ENCODE measurements at places on chromosomes 3 and 15. TPM values are rescaled to one million over a fixed set of nuclear protein-coding genes. Genes with fewer than 3 reads are reported as not detected.

Gene IL5RA
- polyA plus RNA-seq = 1.0 TPM

Gene IL17RC
- polyA plus RNA-seq = 12.6 TPM

Gene DNASE1L3
- polyA plus RNA-seq = 0.40 TPM

DNA sequence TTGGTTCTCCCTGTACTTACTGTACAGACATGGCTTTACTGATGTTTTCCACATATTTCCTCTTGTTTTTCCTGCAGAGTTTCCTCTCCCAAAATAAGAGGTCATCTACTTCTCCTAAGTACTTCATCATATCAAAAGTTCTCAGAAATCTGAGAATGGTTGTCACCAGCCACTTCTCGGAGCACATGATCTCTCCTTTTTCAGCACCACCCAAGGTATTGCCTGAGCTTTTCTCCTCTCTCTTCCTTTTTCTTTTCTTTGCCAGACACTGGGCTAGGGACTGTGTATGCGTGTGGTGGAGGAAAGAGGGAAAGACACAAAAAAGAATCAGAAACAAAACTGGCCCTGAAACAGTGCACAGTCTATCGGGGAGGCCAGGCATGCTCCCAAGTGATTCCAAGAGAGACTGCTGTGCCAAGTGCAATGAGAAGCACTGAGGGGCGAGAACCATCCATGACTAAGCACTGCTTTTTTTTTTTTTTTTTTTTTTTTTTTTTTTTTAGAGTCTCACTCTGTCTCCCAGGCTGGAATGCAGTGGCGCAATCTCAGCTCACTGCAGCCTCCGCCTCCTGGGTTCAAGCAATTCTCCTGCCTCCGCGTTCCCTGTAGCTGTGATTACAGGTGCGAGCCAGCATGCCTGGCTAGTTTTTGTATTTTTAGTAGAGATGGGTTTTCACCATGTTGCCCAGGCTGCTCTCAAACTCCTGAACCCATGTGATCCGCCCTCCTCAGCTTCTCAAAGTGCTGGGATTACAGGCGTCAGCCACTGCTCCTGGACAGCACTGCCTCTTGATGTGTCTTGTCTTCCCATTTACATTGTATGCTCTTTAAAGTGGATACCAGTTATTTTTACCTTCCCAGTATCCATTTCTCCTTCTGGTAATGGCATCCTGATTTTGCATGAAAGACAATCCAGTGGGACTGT, 194.0 kb upstream of the FEZF2 start:
- no peak for DNase-seq
- H3K36me3 ChIP-seq = no peaks in the 10 kb centered on the region
- peaks cover 2% of the 10 kb centered on the region for H3K27me3 ChIP-seq
- no peaks in the 10 kb centered on the region for H3K4me1 ChIP-seq
- H3K27ac ChIP-seq = no peak overlapping the region

DNA sequence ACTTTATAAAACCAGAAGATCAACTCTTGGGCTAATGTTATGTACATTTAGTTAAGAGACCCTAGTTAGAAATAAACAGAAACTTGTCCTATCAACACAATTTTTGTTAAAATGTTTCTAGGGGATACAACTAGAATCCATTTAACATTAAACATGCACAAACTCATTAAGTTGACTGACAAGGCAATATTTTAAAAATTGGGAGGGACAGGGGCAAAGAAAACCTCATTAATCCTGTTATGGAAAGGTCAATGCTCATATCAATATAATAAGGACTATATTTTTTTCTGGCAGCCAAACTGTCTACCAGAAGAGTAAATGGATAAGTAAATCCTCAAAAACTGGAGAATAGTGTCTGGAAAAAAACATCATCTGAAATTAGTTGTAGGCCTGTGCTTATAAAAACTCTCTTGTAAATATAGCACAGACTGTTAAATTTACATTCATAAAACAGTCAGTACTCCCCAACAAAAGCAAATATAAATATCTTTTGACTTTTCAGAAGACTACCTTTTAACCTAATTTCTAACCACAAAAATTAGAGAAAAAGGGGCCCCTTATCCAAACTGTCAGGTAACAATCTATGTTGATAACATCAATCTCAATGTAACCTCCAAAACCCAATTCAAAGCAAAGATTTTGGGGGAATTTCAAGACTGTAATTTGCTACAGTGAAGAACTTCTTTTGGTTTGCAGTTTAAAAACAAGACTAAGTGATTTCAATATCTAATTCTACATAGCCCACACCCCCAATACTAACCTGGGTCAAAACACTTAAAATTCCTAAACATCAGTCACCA, 4.2 kb downstream of the TRA2B start:
- peak overlapping the region; percentile 100 for H3K4me3 ChIP-seq
- peaks cover 16% of the 10 kb centered on the region for H3K27me3 ChIP-seq
- H3K27ac ChIP-seq = peak overlapping the region; percentile 63
- DNase-seq = no peak

GRCh38 chr3:160566499-160566898, 1.1 kb upstream of the KPNA4 start:
- H3K27me3 ChIP-seq = peaks cover 10% of the 10 kb centered on the region
- H3K27ac ChIP-seq = peak overlapping the region; percentile 81
- no peak for DNase-seq
- peaks cover 47% of the 10 kb centered on the region for H3K4me1 ChIP-seq

GRCh38 chr3:29258161-29258560, 22.7 kb upstream of the RBMS3 start:
- H3K27me3 ChIP-seq = peaks cover 2% of the 10 kb centered on the region
- no peak overlapping the region for H3K27ac ChIP-seq
- no peak overlapping the region for H3K4me3 ChIP-seq
- no peaks in the 10 kb centered on the region for H3K4me1 ChIP-seq

DNA sequence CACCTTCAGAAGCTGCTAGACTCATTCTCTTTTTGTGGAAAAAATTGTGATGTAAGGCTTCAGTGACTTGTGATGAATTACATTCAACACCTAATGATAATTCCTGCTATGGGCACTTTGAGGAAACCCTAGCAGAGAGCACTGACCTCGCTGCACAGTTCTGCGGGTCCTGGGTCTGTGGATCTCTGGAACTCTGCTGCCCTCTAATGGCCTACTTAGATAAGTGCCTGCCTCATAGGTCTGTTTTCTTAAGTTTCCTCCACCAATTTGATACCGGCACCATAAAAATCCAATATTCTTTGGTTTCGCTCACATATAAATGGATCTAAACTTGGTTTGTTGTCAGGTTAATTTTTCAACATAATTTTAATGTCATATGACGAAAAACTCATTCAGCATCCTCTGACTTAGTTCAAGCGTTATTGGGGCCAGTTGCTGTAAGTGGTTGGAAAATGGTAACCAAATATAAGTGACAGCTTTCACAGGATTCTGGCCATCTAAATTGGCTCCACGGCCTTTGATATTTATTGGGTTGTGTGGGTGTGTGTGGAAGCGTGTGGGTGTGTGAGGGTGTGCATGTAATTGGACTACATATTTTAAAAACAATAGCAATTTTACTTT, 10.4 kb downstream of the SLITRK3 start:
- no peak overlapping the region for H3K4me3 ChIP-seq
- no peak overlapping the region for H3K27ac ChIP-seq
- H3K36me3 ChIP-seq = no peaks in the 10 kb centered on the region
- no peaks in the 10 kb centered on the region for H3K4me1 ChIP-seq

DNA sequence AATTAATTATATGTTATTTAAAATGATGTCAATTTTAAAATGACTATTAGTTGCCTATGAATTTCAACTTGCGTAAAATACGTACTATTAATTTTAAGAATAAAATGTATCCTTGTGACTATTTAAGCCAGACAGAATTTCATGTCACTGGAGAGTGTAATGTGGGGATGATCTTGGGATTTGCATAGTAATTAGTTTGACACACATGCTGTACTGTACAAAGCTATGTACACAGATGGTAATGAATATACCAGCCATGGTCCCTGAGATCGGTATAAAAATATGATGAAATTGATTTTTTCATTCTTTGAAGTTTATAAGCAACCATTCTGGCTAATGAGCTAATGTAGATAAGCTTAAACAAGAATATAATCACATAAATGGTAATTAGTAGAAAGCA, 134.4 kb upstream of the ROBO1 start:
- H3K4me3 ChIP-seq = no peak overlapping the region
- no peaks in the 10 kb centered on the region for H3K27me3 ChIP-seq

All from immature natural killer cell (primary cell).